GM13976 (cell line): ENCODE measurements at places on chromosomes 6 and 20.
A peak's percentile ranks its signal among the peaks of the same experiment; 100 is the strongest.

GRCh38 chr20:6683021-6683977, 84.2 kb upstream of the BMP2 start:
- DNase-seq: no peak

DNA sequence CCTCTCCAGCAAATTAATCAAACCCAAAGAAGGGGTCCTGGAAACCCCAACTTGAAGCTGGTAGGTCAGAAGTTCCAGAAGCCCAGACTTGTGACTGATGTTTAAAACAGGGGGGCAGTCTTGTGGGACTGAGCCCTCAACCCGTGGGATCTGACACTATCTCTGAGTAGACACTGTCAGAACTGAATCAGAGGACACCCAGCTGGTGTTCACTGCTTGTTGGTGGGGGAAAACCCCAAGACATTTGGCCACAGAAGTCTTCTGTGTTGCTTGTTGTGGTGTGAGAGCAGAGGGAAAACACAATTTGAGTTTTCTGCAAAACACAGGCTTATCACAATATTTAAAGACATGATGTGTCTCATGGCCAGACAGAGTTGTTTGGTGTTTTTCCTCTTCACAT, 29.9 kb downstream of the KIF13A start:
- no peak for DNase-seq

DNA sequence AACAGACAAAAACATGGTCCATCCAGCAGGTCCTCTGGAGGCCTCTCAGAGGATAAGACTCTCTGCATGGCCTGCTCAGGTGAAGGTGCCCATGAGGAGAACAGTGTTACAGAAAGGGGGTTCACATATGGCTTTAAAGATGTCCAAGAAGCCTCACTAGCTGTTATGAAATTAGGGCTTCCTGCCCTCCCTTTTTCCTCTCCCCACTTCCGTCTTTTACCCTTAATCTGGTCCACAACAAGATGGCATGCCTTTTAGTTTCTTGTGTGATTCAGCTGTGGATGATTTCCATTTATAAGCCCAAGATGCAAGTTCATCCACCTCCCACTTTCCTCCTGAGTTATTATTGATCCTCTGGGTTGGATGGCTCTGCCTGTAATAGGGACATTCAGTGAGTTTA, 14.0 kb downstream of the GCNT2 start:
- DNase-seq: no peak

GRCh38 chr20:63620991-63621390, 5.9 kb downstream of the GMEB2 start:
- DNase-seq: no peak

DNA sequence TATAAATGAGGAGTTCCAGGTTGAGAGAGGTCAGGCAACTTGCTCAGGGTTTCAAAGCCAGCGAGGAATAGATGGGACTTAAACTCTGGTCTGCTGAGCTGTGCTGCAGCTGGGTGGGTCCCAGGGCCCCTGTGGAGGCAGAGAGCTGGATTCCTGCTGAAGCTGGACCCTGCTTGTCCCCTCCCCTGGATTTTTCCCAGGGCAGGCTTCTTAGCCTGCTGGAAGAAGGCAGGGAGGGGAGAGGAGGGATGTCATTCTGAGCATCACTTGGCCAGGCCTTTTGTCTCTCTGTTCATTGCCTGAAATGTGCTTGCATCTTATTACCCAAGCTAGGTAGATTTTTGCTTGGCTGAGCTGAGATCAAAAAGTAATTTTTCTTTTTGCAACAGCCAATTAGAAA, 133.7 kb downstream of the DHX35 start:
- DNase-seq: no peak

DNA sequence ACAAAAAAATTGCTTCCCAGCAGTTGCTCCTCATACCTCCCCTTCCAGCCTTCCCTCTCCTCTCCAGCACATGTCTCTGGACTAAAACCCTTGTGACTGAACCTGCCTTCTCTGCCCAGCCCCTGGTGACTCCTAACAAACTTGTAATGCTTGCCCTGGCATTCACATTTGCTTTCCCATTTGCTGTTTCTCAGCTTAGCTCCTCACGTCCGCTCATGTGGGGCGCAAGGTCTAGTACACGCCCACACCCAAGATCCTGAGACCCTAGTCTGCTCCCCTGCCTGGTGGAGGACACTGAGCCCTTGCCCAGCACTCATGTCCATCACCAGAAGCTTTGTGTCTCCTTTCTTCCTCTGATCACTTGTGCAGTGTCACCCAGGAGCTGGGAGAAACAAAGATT, 18.3 kb upstream of the RBPJL start:
- DNase-seq: no peak

- no peak for DNase-seq
Observed at GRCh38 chr20:21291026-21291425, 12.1 kb upstream of the XRN2 start.

DNA sequence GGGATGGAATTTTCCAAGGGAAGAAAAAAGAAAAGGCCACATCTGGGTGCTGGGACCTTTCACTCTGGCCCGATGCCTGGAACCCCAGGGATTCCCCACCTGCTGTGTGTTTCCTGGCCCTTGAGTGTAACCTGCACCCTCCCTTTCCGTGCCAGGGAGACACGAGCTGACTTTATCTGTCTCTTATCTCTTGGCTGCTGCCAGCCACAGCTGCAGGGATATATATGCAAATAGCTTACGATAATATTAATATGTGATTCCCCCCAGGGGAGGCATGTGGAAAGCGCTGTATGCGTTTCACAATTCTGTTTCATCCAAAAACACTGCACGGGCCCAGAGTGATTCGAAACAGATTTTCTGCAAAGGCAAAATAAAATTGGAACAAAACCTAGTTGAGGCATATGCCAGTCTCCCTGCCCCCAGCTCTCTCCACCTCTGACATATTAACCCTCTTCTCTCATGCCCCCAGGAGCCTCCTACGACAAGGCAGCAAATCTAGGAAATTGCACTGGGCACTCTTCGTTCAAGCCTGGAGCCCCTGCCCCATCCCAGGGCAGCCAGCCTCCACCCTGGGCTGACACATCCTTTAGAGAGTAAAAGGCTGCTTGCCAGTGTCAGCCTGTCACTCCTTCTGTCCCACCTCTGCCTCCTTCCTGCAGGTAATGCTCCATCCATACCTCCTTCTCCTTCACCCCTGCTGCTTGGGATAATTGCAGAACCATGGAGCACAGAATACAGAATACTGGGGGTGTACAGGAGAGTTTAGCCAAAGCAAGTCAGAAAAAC, 1.3 kb downstream of the RIPOR3 start:
- no peak for DNase-seq

GRCh38 chr6:110769923-110770322, 45.3 kb downstream of the CDK19 start:
- no peak for DNase-seq

DNA sequence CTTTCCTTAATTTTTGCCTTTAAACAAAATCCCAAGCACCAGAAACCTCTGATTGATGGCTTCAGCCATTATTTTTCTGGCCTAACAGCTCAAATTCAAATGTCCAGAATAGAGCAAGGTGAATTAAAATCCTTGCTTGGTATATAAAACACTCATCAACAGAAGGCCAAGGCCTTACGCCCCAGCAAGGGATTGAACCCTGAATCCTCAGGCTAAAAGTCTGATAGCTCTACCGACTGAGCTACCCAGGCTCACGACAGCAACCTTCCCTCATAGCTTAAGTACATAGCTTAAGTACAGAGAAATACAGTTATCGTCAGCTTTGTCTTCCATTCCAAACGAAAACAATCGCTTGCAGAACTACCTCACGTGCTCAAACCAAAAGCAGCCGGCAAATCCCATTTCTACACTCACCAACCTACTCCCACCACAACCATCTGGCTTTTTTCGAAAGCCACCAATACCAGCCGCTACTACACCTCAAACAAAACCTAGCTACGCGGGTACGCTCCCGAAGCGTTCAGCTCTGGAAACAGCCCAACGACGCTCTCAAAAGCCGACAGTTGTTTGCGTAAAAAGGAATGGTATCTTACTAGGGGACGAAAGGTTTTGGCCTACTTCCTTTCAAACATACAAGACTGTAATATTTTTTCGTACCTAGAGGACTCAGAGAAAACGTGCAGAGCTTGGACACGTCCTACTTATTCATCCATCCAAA, 167.5 kb downstream of the GPX5 start:
- no peak for DNase-seq

DNA sequence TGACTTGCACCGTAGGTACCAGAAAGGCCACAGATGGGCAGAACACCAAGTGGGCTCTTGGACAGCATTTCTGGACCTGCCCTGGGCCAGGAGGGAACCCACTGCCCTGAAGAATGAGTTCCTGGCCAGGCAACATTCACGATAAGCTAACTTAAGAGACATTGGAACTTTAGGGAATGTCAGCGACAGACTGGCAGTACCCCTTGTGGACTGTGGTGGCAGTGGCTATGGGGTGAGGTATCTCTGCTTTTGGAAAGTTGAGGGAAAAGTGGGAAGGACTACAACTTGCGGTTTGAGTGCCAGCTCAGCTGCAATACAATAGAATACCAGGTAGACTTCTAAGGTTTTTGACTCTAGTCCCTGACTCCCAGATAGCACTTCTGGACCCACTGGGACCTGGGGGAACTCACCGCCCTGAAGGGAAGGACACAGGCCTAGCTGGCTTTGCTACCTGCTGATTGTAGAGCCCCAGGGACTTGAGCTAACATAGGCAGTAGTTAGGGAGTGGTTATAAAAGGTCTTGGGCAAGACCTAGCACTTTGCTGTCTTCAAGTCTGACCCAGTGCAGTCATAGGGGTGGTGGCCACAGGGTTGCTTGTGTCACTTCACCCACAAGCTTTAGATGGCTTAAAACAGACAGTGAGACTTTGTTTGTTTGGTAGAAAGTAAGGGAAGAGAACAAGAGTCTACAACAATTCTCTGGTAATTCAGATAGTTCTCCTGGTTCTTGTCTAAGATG, 617.6 kb downstream of the COL12A1 start:
- no peak for DNase-seq

GRCh38 chr6:52537001-52537753, 39.7 kb downstream of the TRAM2 start:
- peak; percentile 50 for DNase-seq

DNA sequence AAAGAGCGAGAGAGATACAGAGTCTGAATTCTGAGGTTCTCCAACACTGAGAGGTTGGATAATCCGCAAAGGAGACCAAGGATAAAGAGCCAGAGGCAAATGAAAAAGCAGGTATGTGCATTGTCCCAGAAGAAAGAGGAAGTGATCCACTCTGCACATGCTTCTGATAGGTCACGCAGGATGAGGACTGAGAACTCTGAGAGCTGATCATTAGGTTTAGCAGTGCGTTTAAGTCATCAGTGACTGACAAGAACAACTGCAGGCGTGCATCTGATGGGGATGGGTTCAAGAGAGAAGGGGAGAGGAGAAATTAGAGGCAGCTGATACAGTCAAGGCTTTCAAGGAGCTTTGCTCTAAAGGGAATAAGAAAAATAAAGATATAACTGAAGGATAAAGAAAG, 301.2 kb upstream of the SGK1 start:
- no peak for DNase-seq

DNA sequence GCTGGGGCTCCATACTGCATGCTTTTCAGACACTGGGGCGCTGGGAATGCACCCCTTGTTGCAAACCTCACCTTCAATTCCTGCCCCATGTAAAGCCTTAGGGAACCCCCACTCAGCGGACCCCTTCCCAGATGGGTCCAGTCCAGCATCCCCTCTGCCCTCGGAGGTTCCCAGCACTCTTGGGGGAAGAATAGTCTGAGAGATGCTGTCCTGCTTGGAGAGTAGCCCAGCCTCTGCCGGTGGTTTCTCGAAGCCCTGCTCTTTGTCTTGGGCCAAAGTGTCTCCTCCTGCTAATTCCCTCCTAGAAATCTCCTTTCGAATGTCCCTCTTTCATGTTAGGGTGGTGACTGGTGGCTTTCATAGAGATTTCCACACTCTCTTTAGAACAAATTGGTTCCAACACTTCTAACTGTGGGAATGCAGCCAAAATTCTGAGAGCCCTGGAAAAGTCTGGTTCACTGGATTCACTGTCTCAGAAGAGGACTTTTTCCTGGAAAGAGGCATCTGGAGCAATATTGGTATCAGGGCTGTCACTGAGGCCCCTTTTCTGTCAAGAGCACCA, 24.9 kb upstream of the SULF2 start:
- DNase-seq: no peak

DNA sequence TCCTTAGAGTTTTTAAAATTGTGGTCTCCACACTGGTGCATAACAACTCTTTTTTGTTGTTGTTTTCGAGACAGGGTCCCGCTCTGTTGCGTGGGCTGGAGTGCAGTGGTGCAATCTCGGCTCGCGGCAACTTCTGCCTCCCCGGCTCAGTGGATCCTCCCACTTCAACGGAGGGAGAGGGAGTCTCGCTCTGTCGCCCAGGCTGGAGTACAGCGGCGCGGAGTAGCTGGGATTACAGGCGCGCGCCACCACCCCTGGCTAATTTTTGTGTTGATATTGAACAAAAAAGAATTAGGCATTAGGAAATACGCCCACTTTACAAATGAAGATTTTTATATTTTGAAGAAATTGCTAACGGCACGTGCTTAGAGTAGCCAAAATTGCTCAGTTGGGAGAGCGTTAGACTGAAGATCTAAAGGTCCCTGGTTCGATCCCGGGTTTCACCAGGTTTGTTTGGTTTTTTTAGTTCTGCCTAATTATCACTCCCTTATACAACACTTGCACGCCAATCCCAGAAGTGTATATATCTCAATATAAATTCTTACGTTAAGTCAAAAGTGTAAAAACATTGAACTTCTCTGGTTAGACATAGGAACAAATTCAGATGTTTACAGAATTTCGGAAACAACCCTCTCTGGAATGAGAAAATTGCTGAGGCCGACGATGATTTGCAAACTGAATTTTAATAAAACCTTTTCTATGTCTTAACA, 159.6 kb downstream of the TRIM27 start:
- no peak for DNase-seq

- no peak for DNase-seq
Observed at GRCh38 chr20:1943275-1944002, 48.2 kb downstream of the SIRPA start.

- DNase-seq: no peak
Observed at GRCh38 chr20:46034039-46034438, 5.0 kb downstream of the SLC12A5 start.
